ENCODE measurements at places on chromosomes 11 and 22.

- peak; percentile 86 for DNase-seq
Measured at GRCh38 chr11:31810779-31811647, at the start of gene PAX6. TSS of gene PAX6 (minus strand) at chr11:31811322. CDS start at chr11:31806411, 4,911 bp downstream.

- DNase-seq: no peak
Measured at GRCh38 chr22:19957445-19957844, 15.8 kb upstream of the TXNRD2 start.

DNA sequence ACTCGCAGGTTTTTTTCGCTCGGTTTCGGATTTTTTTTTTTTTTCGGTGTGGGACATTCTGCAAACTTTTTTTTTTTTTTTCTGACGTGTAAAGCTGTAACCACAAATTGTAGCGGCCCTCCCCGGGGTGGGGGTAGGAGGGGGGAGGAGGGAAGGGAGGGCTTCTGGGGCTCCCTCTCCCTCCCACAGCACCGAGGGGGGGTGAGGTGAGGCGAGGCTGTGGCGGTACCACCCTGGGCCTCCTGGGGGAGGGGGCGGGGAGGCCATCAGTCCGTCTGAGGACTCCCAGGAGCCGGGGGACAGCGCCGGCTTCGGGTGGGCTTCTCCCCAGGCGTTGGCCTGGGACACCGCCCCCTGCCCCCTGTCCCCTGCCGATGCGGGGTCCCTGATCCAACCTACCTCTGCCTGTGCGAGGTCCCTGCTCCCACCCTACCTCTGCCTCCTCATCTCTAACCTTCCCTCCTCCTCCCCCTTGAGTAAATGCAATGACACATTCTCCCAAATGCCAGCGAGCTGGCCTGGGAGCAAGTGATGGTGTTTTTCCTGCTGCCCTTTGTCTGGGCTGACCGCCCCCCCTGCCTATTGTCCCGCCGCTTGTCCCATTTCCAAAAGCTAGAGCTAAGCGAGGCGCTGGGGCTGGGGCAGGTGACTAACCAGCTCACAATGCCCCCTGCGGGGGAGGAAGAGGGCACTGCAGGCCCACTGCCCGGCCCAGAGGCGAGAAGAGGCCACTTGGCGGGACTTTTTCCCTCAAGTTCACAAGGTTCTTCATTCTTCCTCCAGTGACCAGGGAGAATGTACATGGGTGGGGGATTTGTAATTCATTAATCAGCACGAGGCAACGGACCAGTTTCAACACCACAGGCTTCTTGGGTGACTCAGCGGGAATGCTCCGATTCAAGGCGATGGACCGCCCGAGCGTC, 511 bp upstream of the CLCF1 start:
- peak; percentile 96 for DNase-seq

- no peak for DNase-seq
Measured at GRCh38 chr22:31079095-31079642, 1.9 kb upstream of the SMTN start.

- no peak for DNase-seq
Measured at GRCh38 chr11:70503468-70504221, 105.3 kb downstream of the CTTN start.

DNA sequence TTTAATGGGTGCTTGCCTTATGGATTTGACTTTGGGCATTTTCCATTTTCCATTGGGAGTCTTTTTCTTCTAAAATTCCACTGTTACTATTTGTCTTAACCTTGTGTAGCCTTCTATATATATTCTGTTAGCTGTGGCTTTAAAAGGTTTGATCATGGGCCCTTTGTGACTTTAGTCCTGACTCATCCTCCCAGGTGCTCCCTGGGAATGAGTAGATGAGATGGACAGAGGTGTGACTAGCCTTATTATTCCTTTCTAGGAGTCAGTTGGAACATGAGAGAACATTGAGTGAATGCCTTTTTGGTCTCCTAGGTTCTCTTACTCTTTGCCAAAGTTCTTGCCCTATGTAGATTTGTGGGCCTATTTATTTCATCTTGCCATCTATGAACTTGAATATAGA, 39.0 kb downstream of the DDX10 start:
- no peak for DNase-seq

DNA sequence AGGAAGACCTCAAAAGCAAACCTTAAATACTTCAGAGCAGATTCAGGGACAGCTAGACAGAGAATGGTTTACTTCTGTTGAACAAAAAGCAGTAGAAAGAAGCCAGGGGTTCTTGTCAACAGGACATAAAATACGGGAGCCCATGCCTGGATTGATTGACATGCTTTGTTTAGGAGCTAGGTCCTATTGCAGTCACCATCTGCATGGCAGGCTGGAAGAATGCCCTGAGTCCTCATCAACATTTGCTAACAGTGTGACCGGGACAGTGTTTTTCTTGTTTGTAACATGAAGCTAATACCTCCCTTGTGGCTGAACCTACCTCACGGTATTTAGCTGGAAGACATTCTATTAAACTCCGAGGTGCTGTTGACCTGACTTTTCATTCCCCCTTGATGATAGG, 225.4 kb downstream of the NTM start:
- no peak for DNase-seq

GRCh38 chr11:19814421-19814820, 101.8 kb downstream of the NAV2 start:
- DNase-seq: no peak

DNA sequence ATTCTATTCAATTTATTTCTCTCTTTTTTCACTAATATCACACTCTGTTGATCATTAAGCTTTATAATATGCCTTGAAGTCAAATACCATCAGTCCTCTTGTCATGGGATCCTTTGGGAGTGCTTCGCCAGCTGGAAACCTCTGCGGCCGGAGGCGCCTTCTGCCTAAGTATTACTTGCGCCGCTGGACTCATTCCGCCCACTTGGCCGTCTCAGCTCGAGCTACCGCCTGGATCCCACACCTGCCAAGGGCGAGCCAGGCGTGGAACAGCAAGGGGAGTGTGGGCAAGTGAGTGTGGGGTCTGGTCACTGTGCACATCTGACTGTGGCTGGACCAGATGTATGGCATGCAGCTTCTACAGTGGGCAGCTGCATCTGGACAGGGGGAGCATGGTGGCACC, 9.1 kb upstream of the MAP6 start:
- no peak for DNase-seq

DNA sequence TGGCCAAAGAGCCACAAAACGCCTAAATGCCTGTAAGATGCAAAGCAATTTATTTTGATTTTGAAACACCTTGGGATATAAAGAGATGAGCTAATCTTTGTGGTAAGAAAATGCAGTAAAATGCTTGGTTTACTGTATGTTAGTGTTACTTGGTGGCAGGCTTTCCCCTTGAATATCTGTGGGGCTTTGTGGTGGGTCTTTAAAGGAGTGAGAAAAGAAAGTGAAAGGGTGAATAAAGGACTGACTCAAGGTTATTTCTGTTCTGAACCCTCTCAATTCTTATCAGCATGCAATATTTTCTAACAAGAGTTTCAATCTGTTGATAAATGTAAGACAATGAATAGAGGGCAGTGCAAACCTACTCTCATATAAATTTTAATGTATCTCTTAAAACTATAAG, 1555.9 kb upstream of the RAG2 start:
- no peak for DNase-seq

- no peak for DNase-seq
Measured at GRCh38 chr11:117940736-117941135, 11.5 kb upstream of the TMPRSS13 start.

- DNase-seq: no peak
Measured at GRCh38 chr11:87150936-87151335, 113.2 kb downstream of the TMEM135 start.

DNA sequence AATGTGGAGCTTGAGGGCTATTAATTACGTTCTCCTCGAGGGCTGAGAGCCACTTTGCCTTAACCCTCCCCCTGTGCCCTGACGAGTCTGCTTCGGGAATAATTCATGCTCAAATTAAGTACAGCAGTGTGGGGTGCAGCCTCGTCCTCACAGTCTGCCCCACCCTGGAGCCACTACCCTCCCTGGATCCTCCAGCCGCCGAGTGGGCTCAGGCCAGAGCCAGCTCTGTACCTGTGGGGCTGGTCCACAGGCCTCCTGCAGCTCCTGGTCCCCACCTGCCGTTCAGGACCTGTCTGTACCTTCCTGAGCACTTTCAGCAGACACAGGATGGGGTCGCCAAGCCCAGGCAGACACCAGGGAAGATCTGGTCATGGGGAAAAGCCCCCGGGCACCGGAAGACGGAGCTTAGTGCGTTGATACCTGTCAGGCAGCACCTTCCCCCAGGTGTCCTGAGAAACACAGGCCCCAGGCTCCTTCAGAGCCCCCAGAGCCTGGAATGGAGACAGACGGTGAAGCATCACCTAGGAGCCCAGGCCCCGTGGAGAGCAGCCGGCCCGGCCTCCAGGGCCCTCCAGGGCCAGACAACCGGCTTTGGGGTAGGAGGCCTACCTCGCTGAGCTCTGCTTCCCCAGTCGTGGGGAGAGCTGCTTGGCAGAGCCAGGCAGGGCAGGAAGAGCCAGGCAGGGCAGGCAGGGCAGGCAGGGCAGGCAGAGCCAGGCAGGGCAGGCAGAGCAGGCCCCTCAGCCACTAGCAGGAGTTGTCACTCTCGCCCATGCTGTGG, 9.7 kb downstream of the TSPAN32 start:
- no peak for DNase-seq

- DNase-seq: no peak
Measured at GRCh38 chr22:46769191-46769675, 6.8 kb downstream of the TBC1D22A start.

- DNase-seq: no peak
Measured at GRCh38 chr11:71336176-71336995, 84.0 kb upstream of the SHANK2 start.

- DNase-seq: no peak
Measured at GRCh38 chr11:133176748-133177147, 355.6 kb downstream of the OPCML start.

DNA sequence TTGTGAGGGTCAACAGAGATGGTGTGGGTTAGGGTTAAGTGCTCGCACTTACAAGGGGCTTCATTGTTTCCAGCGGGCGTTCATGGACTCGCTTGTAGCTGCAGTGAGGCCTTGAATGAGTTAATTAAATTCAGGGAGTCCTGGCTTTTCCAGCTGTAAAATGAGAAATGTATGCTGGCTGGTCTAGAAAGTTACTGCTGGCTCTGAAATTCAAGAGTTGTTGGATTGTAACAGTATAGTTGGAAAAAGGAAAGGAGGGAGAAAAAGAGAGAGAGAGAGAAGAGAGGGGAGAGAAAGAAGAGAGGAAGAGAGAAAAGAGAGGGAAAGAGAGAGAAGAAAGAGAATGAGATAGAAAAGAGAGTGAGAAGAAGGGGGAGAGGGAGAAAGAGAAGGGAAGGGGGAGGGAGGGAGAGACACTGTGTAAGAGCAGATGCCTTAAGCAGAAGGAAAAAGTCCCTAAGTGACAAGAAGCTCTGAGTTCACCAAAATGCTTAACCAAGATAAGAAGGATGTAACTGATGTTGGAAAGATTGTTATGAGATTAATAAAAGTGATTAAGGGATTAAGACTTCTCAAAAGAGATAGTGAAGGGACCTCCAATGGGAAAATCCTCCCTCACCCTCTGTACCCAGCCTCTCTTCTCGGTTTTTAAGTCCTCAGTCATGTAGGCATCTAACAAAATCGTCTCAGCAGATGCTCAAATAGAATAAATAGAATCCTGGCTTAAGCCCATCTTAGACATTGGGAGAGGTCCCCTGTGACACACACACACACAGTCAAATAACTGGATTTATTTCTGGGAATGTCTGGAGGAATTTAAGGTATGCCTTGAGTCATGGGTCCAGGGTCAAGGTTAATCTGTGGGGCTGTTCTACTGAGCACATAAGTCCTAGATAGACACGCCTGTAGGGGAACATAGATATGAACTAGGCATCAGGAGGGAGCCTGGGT, 477.9 kb downstream of the MIAT start:
- peak; percentile 93 for DNase-seq

- DNase-seq: no peak
Measured at GRCh38 chr11:69914286-69915150, 95.3 kb upstream of the FGF3 start.

DNA sequence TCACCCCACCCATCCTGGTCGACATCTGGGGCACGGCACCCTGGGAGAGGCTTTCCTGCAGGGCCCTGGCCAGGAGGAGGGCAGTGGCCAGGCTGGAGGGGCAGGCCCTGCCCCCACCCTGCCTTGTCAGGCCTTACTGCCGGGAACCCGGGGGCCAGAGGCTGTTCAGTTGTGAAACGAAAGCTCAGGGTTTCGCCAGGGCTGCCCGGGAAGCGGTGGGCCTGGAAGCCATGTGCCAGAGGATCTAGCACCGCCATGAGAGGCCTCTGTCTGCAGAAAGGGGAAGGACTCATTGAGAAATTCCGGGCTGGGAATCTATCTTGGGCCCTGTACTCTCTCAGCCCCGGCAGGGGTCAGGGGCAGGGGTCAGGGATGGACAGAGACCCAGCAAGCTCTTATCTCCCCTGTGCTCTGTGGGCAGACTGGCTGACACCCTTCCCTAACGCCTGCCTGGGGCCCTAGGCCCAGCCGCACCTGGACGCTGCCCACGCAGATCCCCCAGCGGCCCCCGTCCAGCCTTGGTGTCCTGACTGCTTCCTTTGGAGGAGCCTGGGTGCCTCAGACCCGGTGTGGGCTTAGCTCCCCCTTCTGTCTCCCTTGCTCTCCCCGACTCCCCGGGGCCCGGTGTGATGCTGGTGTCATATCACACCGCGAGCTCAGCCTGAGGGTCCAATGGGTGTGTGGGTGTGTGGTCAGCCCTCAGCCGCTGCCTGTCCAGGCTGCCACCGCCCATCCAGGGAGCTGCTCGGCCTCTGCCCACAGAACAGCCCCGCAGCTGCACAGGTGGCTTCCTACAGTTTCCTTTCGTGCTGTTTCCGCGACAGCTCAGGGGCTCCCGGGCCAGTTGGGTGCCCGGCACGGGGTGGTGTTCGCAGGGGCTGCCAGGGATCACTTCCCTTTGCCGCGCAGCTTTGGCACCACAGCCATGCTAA, 6.5 kb downstream of the PIM3 start:
- DNase-seq: no peak

GRCh38 chr22:31566484-31566883, 70.1 kb downstream of the SFI1 start:
- DNase-seq: no peak

- no peak for DNase-seq
Measured at GRCh38 chr11:86066033-86066432, 2.9 kb downstream of the PICALM start.

DNA sequence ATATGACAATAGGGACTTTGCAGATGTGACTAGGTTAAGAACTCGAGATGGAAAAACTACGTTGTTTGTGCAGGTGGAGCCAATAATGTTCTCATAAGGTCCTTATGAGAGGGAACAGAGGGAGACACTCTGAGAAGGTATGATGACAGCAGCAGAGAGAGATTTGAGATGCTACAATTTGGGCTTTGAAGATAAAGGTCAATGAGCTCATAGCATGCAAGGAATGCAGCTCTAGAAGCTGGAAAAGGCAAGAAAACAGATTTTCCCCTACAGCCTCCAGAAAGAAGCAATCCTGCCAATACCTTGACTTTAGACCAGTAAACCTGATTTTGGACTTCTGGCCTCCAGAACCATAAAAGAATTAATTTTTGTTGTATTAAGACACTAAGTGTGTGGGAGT, 21.1 kb downstream of the FAM76B start:
- DNase-seq: peak; percentile 8

GRCh38 chr22:30824096-30824495, 129.4 kb downstream of the OSBP2 start:
- no peak for DNase-seq

All from fibroblast of skin of abdomen (primary cell).